Activated CD4-positive, alpha-beta T cell treated with anti-CD3 and anti-CD28 coated beads for 36 hours (primary cell): ENCODE measurements at places on chromosomes 3 and 15. TPM values are rescaled to one million over a fixed set of nuclear protein-coding genes. Genes with fewer than 3 reads are reported as not detected.

ACSBG1 gene
- total RNA-seq, result 0.02 TPM

ZDHHC3 gene
- 32.9 TPM for total RNA-seq

CHRD gene
- total RNA-seq, result 0.23 TPM

INSYN1 gene
- total RNA-seq, result not detected

MESP1 gene
- total RNA-seq, result 2.9 TPM

GXYLT2 gene
- total RNA-seq, result 0.07 TPM

CRABP1 gene
- 0.90 TPM for total RNA-seq

SPESP1 gene
- 1.3 TPM for total RNA-seq
